ENCODE measurements at places on chromosomes 6 and 20.

DNA sequence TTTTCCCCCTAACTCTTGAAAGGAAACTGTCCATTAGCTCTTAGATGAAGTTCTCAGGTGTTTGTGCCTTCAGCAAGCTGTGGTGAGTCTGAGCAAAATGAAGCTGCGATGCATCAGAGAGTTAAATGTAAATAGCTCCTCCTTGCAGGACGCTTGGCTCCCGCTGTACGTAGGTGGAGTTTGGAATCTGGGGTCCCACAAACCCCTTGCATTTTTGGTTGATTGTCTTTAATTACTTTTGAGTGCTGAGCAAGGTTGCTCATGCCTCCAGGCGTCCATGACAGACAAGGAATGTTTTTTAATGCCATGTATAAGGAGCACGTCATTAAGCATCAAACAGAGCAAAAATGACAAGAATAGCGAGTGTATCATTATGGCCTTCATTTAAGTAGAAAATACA, 300.5 kb downstream of the TFAP2C start:
- DNase-seq = no peak

GRCh38 chr20:44924541-44924940, 14.7 kb downstream of the PABPC1L start:
- DNase-seq = no peak

GRCh38 chr20:50113420-50114224, 672 bp upstream of the UBE2V1 start:
- DNase-seq = no peak

DNA sequence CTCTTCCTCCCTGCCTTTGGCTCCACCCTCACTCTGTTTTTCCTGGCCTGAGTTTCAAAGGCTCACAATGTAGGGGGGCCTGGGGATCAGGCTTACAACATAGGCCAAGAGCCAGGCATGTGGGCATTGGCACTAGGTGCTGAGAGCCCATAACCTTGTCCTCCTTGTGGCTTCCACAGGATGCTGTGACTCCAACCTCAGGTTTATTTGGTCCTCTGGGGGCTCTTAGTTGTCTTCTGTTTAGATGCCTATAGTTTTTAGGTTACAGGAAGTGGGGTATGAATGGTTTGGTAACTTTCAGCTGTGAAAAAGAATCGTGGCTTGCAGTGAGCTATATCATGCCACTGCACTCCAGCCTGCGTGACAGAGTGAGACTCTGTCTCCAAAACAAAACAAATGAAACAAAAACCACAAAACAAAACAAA, 25.6 kb downstream of the MMP24 start:
- no peak for DNase-seq

- no peak for DNase-seq
Measured at GRCh38 chr6:135647521-135647920, 150.0 kb upstream of the AHI1 start.

DNA sequence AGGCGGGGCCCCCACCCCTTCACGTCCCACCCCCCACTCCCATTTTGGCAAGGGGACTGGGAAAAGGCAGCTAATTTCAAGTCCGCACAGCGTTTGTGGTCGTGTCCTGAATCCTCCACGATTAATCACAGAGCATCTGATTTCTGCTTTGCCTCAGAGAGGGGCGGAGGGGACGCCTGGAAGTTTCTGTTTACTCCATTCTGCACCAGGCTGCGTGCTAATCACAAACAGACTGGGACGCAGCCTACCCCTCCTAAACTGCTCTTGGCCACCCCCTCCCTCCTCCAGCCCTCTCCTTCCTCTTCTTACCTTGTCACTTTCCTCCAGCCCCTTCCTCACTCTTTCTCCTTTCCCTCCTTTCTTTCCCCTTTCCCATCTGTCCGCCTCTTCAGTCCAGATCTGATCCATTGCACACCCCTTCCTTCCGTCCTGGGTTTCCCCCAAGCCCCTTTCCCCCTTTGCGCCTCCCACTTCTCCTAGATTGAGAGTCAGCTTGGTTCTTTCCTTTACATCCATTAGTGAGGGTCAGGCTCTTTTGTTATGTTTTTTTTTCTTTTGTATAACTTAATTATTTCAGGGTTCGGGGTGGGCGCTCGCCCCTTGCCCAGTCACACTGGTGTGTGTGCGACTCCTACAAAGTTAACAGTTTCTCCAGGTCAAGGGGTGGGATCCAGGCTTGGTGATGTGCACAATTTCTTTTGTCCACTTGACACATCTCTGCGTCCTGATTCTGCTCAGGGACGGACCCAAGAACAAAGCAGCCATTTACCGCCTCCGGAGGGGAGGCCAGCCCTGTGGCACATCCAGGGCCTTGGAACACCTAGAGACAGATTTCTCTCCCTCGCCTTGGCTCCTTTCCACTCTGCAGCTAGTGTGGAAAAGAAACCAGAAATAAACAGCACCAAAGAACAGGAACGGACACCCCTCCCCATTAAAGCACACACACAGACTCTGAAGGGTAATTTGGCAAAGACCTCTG, 520 bp upstream of the RIPOR3 start:
- no peak for DNase-seq

GRCh38 chr20:63122626-63123025, 93.3 kb downstream of the YTHDF1 start:
- DNase-seq = no peak

- DNase-seq = peak; percentile 83
Measured at GRCh38 chr6:43575772-43576551, at the start of the genes POLH and XPO5. Gene POLH (plus strand): TSS chr6:43576185. CDS start chr6:43582320, 6,135 bp downstream. Gene XPO5 (minus strand): TSS chr6:43576038. CDS start chr6:43575864, 174 bp downstream.

GRCh38 chr20:61933951-61934715, 131.5 kb downstream of the TAF4 start:
- DNase-seq = no peak

GRCh38 chr6:13574571-13575376, at the start of gene SIRT5:
Gene SIRT5 (plus strand): TSS chr6:13574601. CDS start chr6:13584111, 9,510 bp downstream.
- DNase-seq = peak; percentile 84

DNA sequence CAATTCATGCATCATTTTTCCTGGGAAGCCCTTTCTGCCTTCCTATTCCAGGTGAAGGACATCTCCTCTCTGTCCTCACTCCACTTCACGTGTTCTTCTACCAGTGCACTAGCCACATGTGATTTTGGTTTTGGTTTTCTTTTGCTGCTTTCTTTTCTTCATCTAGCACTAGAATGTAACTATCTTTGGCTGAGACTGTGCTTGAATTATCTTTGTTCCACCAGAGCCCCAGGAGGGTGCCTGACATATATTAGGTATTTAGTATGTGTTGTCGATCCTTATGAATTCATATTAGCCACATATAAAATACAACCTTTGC, 79.9 kb downstream of the VGLL2 start:
- DNase-seq = no peak

DNA sequence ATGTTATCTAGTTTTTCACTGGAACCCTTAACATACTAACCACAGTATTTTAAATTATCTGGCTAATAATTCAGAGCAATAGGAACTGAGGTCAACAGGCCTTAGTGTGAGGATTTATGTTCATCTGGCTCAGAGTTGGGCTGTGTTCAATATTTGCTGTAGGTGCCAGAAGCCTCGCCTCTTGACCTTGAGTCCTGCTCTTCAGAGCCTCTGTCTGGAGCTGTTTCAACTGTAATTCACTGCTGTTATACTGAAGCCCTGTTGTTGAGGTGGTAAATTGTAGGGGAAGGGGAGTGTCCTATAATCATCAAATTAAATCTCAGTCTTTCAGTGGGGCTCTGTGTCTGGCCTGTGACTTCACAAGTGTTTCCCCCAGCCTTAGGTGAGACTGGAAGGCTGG, 184.4 kb downstream of the CDH26 start:
- DNase-seq = no peak

DNA sequence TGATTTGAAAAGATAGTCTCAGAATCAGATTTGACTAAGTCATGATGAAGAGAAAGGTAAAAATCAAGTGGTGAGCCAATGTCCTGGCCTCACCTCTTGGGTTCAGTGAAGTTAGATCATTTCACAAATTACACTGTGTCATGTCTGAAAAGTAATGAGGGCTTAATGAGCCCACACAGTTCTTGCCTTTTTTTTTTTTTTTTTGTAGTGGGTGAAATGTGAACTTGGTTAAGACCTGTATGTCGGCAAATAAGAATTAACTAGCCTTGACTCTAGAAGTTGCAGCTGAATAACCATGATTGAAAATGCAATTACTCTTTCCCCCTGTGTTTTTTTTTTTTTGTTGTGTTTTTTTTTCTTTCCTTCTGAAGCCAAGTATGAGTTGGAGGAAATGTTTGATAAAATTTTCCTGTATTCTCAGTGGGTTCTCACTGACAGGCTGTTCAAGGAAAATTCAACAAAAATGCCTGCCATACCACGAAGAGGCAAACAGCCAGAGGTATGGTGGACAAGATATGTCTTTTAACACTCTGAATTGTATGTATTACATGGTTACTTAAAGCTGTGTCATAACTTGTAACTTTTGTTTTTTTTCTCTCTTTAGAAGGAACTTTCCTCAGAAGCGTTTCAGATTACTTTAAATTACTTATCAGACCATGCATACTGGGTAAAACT, 135.2 kb upstream of the MLIP start:
- no peak for DNase-seq

DNA sequence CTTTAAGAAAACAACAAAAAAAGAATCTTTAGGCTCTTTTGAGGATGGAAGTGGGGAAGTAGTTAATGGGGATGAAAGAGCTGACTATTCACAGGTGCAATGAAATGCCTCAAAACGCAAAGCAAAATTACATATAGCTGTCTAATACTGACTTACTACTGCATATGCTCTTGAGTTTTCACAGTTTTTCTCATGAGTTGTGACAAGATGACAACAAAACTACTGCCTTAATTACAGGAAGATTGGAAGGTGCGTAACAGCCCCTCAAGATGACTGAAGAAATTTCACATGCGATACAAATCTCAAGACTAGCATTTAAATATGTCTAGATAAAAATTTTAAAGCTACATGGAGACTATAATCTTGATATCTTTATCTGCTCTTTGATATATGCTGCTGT, 547.8 kb upstream of the POU3F2 start:
- DNase-seq = no peak
